ENCODE measurements at places on chromosomes 12 and 14.

DNA sequence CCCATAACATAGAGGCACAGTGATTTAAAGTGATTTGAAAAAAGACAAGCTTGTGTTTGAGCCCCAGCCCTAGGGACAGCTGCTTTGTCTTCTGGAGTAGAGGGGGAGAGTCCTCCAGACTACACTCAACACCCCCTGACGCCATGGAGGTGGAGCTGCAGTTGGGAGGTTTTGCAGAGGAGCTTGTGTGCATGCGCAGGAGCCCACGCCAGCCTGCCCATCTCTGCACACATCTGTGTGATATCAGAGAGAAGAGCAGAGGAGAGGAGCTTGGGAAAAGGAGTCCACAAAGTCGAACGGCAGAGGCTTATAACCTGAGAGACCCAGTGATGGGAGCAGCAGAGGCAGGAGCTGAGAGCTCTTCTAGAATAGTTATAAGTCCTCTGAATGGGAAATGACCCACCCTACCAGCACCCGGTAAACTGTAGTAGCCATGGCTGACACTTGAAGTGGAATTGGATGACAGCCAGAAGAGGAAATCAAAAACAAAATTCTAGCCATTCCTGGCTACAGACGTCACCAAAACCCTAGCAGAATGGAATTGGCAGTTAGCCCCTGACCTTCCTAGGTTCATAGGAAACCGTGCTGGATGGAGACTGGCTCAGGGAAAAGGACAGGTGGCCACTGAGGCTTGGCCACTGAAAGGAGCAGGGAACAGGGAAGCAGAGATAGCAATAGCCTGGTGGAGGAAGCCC, 185.1 kb upstream of the VASH1 start:
- DNase-seq = no peak

GRCh38 chr12:3559601-3560294, 68.7 kb downstream of the PRMT8 start:
- no peak for DNase-seq

GRCh38 chr14:66045572-66046021, 440.6 kb upstream of the CCDC196 start:
- DNase-seq = peak; percentile 19

- no peak for DNase-seq
Measured at GRCh38 chr14:30156571-30156970, 228.9 kb upstream of the PRKD1 start.

DNA sequence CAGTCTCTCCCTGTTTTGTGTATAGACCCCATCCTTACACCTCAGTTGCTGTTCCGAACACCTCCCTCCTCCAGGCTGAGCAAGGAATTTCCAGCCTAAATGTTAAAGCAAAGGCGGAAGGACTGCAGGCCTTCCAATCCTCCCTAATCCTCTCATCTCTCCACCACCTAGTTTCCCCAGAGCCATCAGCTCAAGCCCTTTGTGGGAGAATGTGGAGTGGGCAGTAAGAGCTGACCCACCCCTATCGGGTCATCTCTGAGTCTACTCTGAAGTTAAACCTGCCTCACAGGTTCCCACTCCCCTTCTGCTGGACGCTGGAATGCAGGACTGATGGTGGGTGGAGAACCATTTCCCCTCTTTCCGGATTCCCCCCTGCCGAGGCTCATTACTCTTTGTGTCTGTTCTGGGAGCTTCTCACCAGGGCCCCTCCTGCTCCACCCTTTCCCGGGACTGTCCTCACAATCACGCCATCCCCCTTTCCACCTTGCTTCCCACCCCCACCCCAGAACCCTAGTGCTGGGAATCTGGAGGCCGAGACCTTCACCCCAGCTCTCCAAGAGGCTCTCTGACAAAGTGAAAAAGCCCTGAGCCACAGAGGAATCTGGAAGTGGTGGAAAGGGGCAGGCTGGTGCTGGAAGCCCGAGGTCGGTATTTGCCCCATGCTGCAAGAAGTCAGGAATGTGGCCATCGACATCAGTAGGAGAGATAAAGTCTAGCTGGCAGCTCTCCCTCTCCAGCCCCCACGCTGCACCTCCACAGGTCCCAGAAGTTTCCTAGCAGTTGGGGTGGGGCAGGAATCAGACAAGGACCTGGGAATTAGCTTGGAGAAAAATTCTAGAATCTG, 3.3 kb upstream of the KRT18 start:
- peak; percentile 54 for DNase-seq

GRCh38 chr14:85572011-85572410, 42.1 kb downstream of the FLRT2 start:
- no peak for DNase-seq

- DNase-seq = peak; percentile 14
Measured at GRCh38 chr12:41188058-41188840, at the start of gene PDZRN4. Gene PDZRN4 (plus strand): TSS chr12:41188320.

DNA sequence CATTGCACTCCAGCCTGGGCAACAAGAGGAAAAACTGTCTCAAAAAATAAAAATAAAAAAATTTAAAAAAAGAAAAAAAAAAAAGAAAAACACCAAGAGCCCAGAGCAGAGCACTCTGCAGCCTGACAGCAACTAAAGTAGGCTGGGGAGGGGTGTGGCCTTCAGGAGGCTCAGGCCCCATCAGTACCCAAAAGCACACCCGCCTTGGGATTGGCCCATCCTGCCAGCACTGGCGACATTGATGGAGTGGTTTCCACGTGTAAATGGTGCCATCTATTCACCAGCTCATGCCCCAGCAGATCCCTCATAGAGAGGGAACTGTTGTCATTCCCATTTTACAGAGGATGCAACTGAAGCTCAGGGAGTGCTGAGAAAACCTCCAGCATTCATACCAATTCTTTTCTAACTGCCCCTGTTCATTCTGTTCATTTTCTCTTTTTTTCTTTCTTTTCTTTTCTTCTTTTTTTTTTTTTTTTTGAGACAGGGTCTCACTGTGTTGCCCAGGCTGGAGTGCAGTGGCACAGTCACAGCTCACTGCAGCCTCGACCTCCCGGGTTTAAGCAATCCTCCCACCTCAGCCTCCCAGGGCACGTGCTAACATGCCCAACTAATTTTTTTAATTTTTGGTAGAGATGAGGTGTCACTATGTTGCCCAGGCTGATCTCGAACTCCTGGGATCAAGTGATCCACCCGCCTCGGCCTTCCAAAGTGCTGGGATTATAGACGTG, 89.3 kb downstream of the IRF2BPL start:
- no peak for DNase-seq

GRCh38 chr14:96274543-96274942, 18.5 kb downstream of the BDKRB1 start:
- DNase-seq = no peak

DNA sequence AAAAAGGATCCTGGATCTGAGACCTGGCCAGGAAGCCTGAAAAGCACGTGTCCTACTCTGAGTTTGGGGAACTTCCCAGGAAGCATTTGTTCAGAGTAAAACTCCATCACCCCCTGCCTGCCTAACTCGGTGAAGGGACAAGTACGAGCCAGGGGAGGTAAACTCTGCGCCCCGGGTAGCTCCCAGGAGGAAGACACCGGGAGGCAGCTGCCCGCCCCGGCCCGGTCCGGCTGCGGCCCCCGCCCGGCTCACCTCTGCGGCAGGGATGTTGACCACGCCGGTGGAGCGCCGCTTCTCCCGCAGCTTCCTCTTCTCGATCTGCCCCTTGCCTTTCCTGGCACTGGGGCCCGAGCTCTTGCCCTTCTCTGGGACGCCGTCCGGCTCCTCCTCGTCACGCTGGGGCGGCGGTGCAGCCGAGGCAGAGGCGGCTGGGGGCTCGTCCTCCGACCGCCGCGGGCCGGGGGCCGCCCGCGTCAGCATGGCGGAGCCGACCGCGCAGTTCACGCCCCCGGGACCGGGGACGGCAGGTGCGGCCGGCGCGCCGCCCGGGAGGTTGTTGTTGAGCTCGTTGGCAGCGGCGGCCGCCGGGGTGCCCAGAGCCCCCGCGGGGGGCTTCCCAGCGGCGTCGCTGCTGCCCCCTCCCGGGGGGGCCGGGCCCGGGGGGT, 1.2 kb downstream of the PAWR start:
- DNase-seq = peak; percentile 74

GRCh38 chr12:38776647-38777046, 128.7 kb downstream of the CPNE8 start:
- DNase-seq = peak; percentile 71

- DNase-seq = peak; percentile 86
Measured at GRCh38 chr12:52865090-52865944, 16.5 kb upstream of the KRT78 start.

DNA sequence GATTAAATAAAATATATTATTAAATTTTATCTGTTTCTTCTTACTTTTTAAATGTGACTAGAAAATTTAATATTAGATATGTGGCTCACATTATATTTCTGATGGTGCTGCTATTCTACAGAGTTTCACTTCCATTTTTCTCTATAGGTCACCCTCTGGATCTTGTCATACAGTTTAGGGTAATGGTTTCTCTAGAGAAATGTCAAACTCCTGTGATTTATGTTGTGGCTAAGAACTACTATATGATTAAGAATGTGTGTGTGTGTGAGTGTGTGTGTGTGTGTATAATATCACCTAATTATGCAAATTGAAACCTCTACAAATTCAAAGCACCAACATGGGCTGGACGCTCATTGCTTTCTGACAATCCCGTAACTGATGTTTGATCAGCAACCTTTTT, 325.9 kb downstream of the ADAMTS20 start:
- DNase-seq = no peak

GRCh38 chr14:105836160-105836559, 309.8 kb downstream of the TMEM121 start:
- DNase-seq = no peak

DNA sequence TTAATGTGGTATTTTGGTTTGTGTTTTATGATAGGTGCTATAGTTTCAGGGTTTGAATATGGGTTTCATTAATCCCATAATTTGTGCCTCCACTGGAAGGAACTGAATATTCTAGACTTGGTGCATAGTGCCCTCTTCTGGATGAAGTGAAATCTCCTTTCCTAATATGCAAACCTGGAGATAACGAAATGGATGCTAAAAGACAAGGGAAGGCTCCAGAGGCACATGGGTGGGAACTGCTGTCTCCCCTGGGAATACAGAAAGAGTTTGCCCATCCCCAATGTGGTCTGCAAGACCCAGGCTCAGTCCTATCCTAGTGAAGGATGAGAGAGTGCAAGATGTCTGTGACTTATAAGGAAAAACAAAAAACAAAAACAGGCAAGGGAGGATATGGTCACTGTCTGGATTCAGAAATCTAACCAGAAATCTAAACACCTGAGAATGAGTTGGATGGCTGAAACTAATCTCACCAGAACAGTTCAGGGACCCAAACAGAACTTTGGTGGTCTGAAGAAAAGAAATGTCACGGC, 142.3 kb upstream of the TMPO start:
- peak; percentile 66 for DNase-seq

DNA sequence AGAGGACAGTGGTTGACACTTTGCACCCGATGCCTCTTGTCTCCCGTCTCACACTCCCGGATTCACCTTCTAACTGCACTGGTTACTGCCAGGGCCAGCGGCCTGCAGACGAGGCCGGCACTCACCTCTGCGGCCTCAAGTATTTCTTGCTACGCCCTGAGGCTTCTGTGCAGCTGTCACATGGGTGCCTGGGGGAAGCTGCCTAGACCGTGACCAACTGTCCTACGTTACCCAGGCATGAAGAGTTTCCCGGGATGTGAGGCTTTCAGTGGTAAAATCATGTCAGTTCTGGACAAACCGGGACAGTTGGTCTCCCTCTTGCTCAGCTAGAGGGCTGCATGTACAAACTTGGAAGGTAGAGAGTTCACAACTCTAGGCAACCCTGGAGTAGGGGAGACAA, 274.5 kb downstream of the GLT1D1 start:
- DNase-seq = no peak

DNA sequence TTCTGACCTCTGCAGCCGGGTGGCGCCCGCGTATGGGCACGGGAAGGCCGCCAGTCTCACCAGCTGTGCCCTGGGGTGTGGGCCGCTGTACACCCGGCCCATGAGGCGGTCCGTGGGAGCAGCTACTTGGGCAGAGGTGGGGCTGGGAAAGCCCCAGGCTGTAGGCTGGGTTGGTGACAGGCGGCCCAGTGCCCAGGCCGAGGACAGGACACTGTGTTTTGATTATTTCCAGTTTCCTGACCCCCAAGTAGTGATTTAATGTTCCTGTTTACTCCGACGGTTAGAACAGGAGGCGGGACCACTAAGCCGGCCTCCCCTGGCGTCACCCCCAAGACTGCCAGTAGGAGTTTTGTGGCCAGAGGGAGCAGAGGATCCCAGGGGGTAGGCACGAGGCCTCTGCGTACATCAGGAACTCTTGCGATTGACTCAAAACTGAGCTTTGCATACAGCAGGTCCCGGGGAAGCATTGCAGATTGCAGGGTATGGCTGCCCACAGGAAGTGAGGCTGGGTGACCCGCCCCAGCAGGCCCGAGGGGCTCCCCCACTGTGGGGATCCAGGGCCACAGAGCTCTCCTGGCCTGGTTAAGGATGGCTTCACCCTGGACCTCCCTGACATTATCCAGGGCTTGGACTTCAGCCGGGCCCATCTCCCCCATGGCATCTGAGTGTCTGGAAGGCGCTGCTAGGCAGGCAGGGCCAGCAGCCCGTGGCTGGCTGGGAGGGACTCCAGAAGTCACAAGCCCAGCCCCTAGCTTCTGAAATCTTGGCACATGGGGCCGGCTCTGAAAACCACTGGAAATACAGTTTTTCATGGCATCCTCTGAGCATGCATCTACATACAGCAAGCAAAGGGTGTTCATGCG, 42.5 kb upstream of the DIO3 start:
- DNase-seq = no peak

DNA sequence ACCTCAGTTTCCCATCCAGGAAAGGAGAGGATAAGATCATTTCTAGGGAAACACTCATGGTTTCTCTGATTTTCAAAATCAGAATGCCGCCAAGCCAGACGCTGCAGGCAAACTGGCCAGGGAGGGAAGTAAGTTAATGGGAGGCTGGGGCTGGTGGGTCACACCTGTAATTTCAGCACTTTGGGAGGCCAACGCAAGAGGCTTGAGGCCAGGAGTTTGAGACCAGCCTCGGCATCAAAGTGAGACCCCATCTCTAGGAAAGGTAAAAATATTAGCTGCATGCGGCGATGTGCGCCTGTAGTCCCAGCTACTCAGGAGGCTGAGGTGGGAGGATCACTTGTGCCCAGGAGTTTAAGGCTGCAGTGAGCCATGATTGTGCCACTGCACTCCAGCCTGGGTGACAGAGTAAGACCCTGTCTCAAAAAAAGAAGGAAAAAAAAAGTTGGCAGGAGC, 587 bp downstream of the SELPLG start:
- DNase-seq = no peak

- peak; percentile 76 for DNase-seq
Measured at GRCh38 chr12:51823875-51824565, 24.5 kb downstream of the FIGNL2 start.

GRCh38 chr12:92695577-92695976, 7.2 kb upstream of the PLEKHG7 start:
- DNase-seq = no peak

- peak; percentile 48 for DNase-seq
Measured at GRCh38 chr14:53929871-53930715, 26.5 kb downstream of the BMP4 start.

- no peak for DNase-seq
Measured at GRCh38 chr12:64682572-64683277, 72.4 kb downstream of the RASSF3 start.

- no peak for DNase-seq
Measured at GRCh38 chr12:27221625-27222387, 22.3 kb upstream of the STK38L start.

- no peak for DNase-seq
Measured at GRCh38 chr12:2345902-2346301, 293.1 kb downstream of the CACNA1C start.

- DNase-seq = no peak
Measured at GRCh38 chr12:57367121-57367520, 63.7 kb downstream of the R3HDM2 start.

GRCh38 chr14:91300283-91300895, 55.9 kb upstream of the GPR68 start:
- DNase-seq = peak; percentile 25

- DNase-seq = peak; percentile 51
Measured at GRCh38 chr12:68904351-68904962, 28.5 kb downstream of the CPM start.

GRCh38 chr12:38711054-38711453, 194.3 kb downstream of the CPNE8 start:
- DNase-seq = no peak

Data from epithelial cell of esophagus (primary cell).